IMR-90 (cell line): ENCODE measurements at places on chromosomes 13 and 19.
A peak's percentile ranks its signal among the peaks of the same experiment; 100 is the strongest.

DNA sequence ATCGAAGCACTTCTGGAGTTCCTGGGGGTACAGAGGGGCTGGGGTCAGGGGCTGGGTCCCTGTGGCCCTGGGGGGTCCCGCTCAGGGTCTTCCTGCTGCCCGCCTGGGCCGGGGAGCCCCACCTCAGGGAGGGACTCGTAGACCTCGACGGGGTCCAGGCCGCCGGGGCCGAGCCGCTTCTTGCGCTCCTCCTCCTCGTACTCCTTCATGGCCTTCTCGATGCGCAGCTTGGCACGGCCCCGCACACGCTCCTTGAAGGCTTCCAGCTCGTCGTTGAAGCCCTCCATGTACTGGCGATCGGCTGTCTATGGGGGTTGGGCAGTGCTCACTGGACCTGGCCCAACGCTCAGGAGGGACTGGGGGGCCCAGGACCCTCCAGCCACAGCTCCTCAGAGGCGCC, 10.2 kb downstream of the CDC37 start:
- H3K36me3 ChIP-seq: peaks cover 45% of the 10 kb centered on the region
- no peak for DNase-seq
- H3K4me1 ChIP-seq: no peaks in the 10 kb centered on the region
- no peaks in the 10 kb centered on the region for H3K27me3 ChIP-seq
- no peak overlapping the region for H3K4me3 ChIP-seq

- no peak overlapping the region for H3K4me3 ChIP-seq
- H3K27ac ChIP-seq: no peak overlapping the region
- no peak for DNase-seq
- peaks cover 13% of the 10 kb centered on the region; the same call in 1 of the 2 replicates for H3K27me3 ChIP-seq
Observed at GRCh38 chr19:33241530-33242101, 16.0 kb upstream of the SLC7A10 start.

- no peaks in the 10 kb centered on the region; the same call in 1 of the 2 replicates for H3K36me3 ChIP-seq
- no peak overlapping the region for H3K27ac ChIP-seq
- H3K4me3 ChIP-seq: no peak overlapping the region
- DNase-seq: peak; percentile 87
- H3K4me1 ChIP-seq: peaks cover 14% of the 10 kb centered on the region
Observed at GRCh38 chr13:112760435-112760834, 70.6 kb downstream of the ATP11A start.

DNA sequence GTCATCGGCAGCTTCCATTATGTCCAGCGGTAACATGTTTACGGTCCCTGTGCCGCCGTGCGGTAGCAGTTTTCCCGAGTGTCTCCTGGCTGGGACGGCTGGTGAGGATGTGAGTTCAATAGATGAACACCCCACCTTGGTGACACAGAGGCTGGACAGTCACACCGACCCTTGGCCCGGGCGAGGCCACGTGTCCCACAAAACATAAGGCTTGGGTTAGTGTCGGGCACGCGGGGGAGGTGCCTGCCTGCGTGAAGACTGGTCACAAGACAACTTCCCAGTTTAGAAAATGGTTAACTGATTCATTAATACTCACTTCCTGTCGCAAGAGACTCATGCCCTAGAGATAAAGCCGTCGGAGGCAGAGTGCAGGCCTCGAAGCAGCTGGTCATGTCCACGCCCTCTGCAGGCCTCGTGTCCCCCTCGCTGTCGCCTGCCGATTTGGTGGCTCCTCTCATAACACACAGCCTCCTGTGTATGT, 17.2 kb downstream of the RASA3 start:
- H3K27me3 ChIP-seq: no peaks in the 10 kb centered on the region
- peaks cover 6% of the 10 kb centered on the region for H3K36me3 ChIP-seq
- DNase-seq: peak; percentile 94
- no peak overlapping the region for H3K4me3 ChIP-seq
- H3K4me1 ChIP-seq: peaks cover 52% of the 10 kb centered on the region

GRCh38 chr13:99124794-99125316, 75.8 kb upstream of the UBAC2 start:
- peak; percentile 45 for DNase-seq
- peaks cover 2% of the 10 kb centered on the region; the same call in 1 of the 2 replicates for H3K27me3 ChIP-seq
- H3K4me1 ChIP-seq: peaks cover 5% of the 10 kb centered on the region; the same call in 1 of the 2 replicates
- H3K4me3 ChIP-seq: no peak overlapping the region

GRCh38 chr13:86848716-86849115, 822.5 kb upstream of the SLITRK5 start:
- no peak overlapping the region for H3K27ac ChIP-seq
- H3K4me1 ChIP-seq: no peaks in the 10 kb centered on the region
- DNase-seq: no peak
- H3K36me3 ChIP-seq: no peaks in the 10 kb centered on the region
- H3K27me3 ChIP-seq: no peaks in the 10 kb centered on the region

DNA sequence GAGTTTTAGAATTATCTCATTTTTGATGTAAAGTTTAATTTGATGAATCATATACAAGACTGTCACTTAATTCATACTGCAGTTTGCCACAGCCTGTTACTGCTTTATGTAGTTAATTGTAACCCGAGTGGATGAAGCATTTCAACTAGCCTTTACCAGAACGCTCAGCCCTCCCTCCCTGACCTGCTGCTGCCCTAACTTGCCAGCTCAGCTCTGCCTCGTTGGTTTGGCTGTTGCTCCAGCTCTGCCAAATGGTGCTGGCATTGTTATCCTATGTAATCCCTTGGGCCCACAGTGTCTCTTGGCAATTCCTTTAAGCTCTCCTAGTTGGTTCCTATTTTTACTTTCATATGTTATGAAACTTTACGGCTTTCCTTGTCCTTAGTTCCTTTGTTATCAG, 113.3 kb downstream of the LMO7 start:
- peaks cover 2% of the 10 kb centered on the region for H3K36me3 ChIP-seq
- peaks cover 4% of the 10 kb centered on the region for H3K4me1 ChIP-seq
- DNase-seq: peak; percentile 47
- no peak overlapping the region for H3K4me3 ChIP-seq
- H3K27me3 ChIP-seq: no peaks in the 10 kb centered on the region
